ENCODE measurements at places on chromosomes 2 and 18. TPM values are rescaled to one million over a fixed set of nuclear protein-coding genes. Genes with fewer than 3 reads are reported as not detected.

SOX11 gene
- total RNA-seq = not detected

CHST10 gene
- total RNA-seq = 11.0 TPM

GRCh38 chr2:82239176-82239575 lies 1934.6 kb upstream of the LRRTM1 start:
- DNase-seq = no peak

DNA sequence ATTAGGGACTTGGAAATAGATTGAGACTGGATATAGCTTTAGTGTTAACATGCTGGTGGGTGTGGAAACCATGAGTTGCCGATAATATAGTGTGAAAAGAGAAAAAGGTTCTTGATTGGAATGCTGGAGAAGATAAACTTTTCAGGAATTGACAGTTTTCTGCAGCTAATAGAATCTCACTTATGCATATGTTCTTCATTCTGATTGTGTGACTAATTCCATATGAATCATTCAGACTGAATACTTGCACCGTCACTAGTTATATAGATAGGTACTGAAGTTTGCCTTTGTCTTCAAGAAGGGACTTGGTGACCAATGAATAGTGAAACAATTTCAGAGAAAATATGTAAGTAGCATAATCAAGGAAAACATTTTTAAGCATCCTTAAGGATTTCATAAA lies 225.7 kb upstream of the FOSL2 start:
- peak; percentile 40 for DNase-seq

- DNase-seq = peak; percentile 51
Observed at GRCh38 chr18:48754993-48755473, 195.7 kb downstream of the SMAD7 start.
